ELF-1 (cell line): ENCODE measurements at places on chromosomes 1 and 21.

DNA sequence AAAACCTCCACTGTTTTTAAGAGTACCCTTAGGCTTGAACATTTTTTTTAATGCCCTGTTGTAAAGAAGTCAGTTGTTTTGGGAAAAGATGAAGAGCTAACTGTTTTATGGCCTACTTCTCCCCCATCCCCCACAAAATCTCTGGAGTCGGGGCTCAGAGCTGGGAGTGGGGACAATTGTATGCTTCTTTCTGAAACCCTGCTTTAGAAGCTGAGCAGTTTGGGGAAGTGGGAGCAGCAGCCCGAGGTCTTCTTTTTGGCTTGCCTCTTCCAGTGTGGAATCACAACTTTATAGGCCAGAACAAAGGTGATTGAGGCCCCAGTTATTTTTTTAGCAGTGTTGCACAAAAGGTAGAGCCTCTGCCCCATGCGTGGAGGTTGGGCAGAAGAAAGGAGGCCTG is 25.2 kb downstream of the PPP2R5A start:
- no peak for DNase-seq

DNA sequence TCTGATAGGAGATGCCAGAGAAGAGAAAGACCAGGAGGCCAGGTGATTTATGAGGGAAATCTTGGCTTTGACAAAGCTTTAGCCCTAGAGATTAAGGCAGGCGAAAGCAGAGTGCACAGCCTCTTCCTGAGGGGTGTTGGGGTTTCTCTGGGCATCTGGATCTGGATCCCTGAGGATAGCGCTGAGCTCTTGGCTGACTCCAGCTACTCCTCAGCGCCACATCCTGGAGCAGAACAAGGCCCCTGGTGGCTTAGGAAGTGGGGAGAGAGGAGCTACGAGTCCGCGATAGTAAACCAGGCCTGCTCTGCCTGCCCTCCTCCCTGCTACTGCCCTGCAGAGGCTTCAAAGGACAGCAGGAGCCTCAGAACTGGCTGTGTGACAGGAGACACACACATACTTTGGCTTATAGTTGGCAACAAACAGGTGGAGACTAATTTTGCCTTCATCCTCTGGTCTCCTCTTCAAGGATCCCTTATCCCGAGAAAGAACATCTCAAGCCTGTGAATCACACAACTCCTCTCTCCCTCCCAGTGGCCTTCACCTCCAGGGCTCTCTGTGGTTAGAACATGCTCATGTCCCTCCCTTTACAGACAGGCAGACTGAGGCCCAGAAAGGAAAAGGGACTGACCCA is 66.9 kb downstream of the TRABD2B start:
- peak; percentile 51 for DNase-seq

- no peak for DNase-seq
These were observed 41.3 kb downstream of the ARID4B start for GRCh38 chr1:235286667-235287066.

GRCh38 chr1:204251926-204252689 is 38.3 kb upstream of the GOLT1A start:
- no peak for DNase-seq

GRCh38 chr1:33860671-33861070 is 3.2 kb upstream of the HMGB4 start:
- DNase-seq, result no peak

GRCh38 chr1:15883326-15883725 is 35.8 kb downstream of the SPEN start:
- no peak for DNase-seq

GRCh38 chr1:32411261-32411660 is 17.0 kb upstream of the BSDC1 start:
- no peak for DNase-seq
